HFFc6 (cell line): ENCODE measurements at places on chromosomes 5 and 9. TPM values are rescaled to one million over a fixed set of nuclear protein-coding genes. Genes with fewer than 3 reads are reported as not detected.

The TRIM41 gene
- total RNA-seq, result 23.0 and 25.9 TPM in 2 replicates

The TYRP1 gene
- not detected in 3 replicates for total RNA-seq

The IL13 gene
- not detected in 3 replicates for total RNA-seq

The PRR16 gene
- 50.9 to 67.3 TPM (median 66.4 TPM) in 3 replicates for total RNA-seq

The TMED9 gene
- total RNA-seq, result 351 and 432 TPM in 2 replicates

The FOXE1 gene
- 51.0 to 173 TPM (median 70.9 TPM) in 3 replicates for total RNA-seq

The PAX5 gene
- total RNA-seq, result not detected in 3 replicates

The PTPDC1 gene
- 2.5 to 3.4 TPM (median 3.0 TPM) in 3 replicates for total RNA-seq

The PIP5K1B gene
- total RNA-seq, result not detected in 3 replicates

The C9orf50 gene
- 0.20 TPM in 1 of 3 replicates, not detected in the others for total RNA-seq

The SLC34A3 gene
- total RNA-seq, result not detected in 2 replicates

The FOXD4L4 gene
- not detected in 3 replicates for total RNA-seq

The CDKN2A gene
- 53.0 to 122 TPM (median 63.6 TPM) in 3 replicates for total RNA-seq

The CCDC192 gene
- not detected in 3 replicates for total RNA-seq

The TNFSF15 gene
- 0.02 to 0.20 TPM (median 0.11 TPM) in 3 replicates for total RNA-seq

The ACSL6 gene
- total RNA-seq, result not detected in 3 replicates

The CXCL14 gene
- not detected in 3 replicates for total RNA-seq

The ECSCR gene
- total RNA-seq, result 0.28 to 1.4 TPM (median 0.60 TPM) in 3 replicates

The TOR2A gene
- total RNA-seq, result 6.7 to 9.0 TPM (median 8.3 TPM) in 3 replicates

The DRD1 gene
- total RNA-seq, result not detected in 3 replicates

The LCN6 gene
- not detected in 2 replicates for total RNA-seq

The ATOX1 gene
- total RNA-seq, result 151 and 187 TPM in 2 replicates

The DND1 gene
- total RNA-seq, result 0.37 to 0.59 TPM (median 0.53 TPM) in 3 replicates

The NUTM2F gene
- not detected in 3 replicates for total RNA-seq

The GPX8 gene
- total RNA-seq, result 198 to 229 TPM (median 203 TPM) in 3 replicates

The WDR5 gene
- total RNA-seq, result 25.5 to 31.1 TPM (median 29.4 TPM) in 3 replicates

The SLC26A2 gene
- 12.4 to 13.5 TPM (median 12.5 TPM) in 3 replicates for total RNA-seq

The ARHGEF39 gene
- total RNA-seq, result 1.4 to 3.1 TPM (median 1.7 TPM) in 3 replicates

The RAB24 gene
- 24.4 to 36.6 TPM (median 33.4 TPM) in 3 replicates for total RNA-seq

The PCSK5 gene
- total RNA-seq, result 0.23 and 0.26 TPM in 2 replicates

The PCDHA13 gene
- total RNA-seq, result not detected in 2 replicates

The DPYSL3 gene
- 38.8 to 56.9 TPM (median 56.9 TPM) in 3 replicates for total RNA-seq

The GZMA gene
- total RNA-seq, result not detected in 3 replicates

The PTAR1 gene
- 52.2 to 57.2 TPM (median 53.6 TPM) in 3 replicates for total RNA-seq

The SV2C gene
- not detected in 2 replicates for total RNA-seq

The HRCT1 gene
- total RNA-seq, result 3.6 to 4.1 TPM (median 4.1 TPM) in 3 replicates

The CDH6 gene
- 0.52 and 4.6 TPM in 2 replicates for total RNA-seq

The GRIA1 gene
- total RNA-seq, result 0.08 to 0.57 TPM (median 0.37 TPM) in 3 replicates

The TMEM245 gene
- total RNA-seq, result 52.3 and 56.0 TPM in 2 replicates

The PCDHGB2 gene
- 5.3 to 10.3 TPM (median 9.7 TPM) in 3 replicates for total RNA-seq

The WASHC1 gene
- 7.2 to 8.1 TPM (median 7.8 TPM) in 3 replicates for total RNA-seq

The PAEP gene
- total RNA-seq, result not detected in 2 replicates

The KLF4 gene
- total RNA-seq, result 1.2 to 3.3 TPM (median 2.4 TPM) in 3 replicates

The RORB gene
- total RNA-seq, result not detected in 2 replicates

The ADGRD2 gene
- total RNA-seq, result not detected in 3 replicates

The HMMR gene
- total RNA-seq, result 16.2 to 32.5 TPM (median 30.1 TPM) in 3 replicates

The NKD2 gene
- total RNA-seq, result not detected in 3 replicates

The PPP2R2B gene
- not detected in 2 replicates for total RNA-seq

The PCDHGC5 gene
- 2.4 to 5.3 TPM (median 4.7 TPM) in 3 replicates for total RNA-seq

The PLPP7 gene
- 1.8 to 10.3 TPM (median 8.5 TPM) in 3 replicates for total RNA-seq

The FGF10 gene
- not detected in 3 replicates for total RNA-seq
